ENCODE measurements at places on chromosomes 7 and 10.

DNA sequence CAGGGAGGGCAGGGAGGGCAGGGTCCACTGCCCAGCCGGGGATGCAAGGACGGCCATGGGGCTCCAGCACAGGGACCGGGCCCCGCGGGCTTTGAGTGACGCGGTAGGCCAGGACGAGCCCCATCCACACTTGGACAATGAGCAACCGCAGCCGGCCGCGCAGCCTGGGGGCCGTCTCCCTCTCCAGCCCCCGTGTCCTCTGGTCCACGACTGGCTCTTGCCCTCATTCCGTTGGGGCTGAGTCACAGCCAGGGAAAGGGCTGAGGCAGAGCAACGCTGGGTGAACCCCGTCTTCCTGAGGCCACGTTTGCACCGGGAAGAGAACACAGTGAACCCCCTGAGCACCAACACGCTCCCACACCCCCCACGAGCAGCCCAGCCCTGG, 23.7 kb downstream of the SHH start:
- no peak for DNase-seq

DNA sequence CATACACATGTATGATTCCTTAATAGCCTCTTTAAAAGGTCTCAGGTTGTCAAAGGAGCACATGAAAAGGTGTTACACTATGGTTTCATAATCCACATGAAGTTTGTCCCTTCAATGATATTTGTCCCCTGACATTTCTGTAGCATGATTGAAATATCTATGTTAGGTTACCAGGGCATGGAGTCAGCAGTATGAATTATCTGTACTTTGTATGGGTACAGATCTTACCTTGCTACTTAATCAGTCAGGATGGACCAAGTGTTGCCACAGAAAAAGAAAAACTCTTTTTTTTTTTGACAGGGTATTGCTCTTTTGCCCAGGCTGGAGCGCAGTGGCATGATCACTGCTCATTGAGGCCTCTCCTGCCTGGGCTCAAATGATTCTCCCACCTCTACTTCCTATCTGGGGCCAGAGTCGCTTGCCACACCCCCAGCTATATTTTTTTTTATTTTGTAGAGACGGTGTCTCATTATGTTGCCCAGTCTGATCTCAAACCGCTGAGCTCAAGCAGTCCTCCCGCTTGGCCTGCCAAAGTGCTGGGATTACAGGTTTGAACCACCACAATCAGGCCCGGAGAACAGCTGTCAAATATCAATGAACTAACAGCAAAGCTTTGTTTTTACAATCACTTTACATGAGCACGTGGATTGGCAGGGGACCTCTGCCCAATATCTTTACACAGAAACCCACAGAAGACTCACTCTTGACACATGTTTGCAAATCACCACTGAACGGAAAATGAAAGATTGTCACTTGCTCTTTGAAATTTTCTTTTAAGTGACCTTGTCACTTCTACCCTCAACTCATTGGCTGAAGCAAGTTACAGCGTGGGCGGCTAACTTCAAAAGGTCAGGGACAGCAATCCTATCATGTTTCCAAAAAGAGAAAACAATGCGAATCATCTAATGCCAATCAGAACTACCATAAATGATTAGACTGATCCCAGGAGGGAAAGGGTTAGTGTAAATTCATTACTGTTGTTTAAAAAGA, 140.2 kb downstream of the PRKG1 start:
- no peak for DNase-seq

- DNase-seq = no peak
These were observed 25.1 kb upstream of the SVOPL start for GRCh38 chr7:138726288-138726687.

GRCh38 chr7:135956393-135956792, 20.8 kb downstream of the MTPN start:
- DNase-seq = no peak

- no peak for DNase-seq
These were observed 12.5 kb downstream of the HABP2 start for GRCh38 chr10:113565364-113565763.

DNA sequence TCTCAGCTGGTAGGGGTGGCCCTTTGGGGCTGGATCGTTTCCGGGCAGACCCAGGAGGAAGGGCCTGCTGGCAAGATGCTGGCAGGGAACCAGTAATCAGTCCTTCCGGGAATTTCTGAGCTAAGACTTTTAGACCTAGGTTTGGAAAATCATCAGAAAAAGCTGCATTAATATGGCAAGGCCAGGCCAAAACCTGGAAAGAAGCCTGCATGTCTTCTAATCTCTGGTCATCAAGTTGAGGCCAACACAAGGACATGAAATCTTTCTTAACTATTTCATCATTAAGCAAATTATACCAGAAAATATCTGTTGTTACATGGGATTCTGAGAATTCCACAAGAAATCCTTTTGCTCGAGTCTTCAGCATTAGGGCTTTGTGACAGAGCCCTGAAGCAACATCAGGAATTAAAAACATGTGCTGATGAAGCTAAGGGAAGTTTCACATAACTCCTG, 19.9 kb downstream of the CPA1 start:
- DNase-seq = no peak

DNA sequence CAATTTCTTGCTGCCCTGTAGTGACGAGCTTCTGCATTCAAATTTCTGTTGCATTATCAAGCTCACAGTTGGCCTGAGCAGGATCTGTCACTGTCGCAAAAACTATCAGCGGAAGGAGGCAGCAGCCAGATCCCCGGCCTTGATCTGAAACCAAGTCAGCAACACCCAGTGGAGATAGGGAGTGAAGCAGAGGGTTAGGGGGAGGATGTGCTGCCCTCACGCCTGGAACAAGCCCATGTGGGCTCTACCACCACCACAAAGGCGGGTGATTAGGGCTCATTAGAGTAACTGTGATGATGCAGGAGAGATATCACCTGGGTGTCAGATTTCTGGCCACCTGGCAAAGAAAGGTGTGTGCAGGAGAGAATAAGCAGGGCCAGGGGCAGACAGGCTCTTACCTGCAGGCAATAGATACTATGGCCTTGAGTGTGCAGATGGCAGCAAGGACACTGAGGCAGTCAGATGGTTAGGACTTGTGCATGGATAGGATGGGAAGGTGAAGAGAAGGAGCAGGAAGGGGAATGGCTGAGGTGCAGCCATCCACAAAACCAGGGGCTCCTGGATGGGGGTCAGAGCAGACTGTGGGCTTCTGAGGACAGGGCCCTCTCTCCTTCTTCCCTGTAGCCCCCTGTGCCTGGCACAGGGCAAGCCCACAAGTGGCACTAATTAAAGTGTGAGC, 417.3 kb downstream of the RPS24 start:
- peak; percentile 56 for DNase-seq

DNA sequence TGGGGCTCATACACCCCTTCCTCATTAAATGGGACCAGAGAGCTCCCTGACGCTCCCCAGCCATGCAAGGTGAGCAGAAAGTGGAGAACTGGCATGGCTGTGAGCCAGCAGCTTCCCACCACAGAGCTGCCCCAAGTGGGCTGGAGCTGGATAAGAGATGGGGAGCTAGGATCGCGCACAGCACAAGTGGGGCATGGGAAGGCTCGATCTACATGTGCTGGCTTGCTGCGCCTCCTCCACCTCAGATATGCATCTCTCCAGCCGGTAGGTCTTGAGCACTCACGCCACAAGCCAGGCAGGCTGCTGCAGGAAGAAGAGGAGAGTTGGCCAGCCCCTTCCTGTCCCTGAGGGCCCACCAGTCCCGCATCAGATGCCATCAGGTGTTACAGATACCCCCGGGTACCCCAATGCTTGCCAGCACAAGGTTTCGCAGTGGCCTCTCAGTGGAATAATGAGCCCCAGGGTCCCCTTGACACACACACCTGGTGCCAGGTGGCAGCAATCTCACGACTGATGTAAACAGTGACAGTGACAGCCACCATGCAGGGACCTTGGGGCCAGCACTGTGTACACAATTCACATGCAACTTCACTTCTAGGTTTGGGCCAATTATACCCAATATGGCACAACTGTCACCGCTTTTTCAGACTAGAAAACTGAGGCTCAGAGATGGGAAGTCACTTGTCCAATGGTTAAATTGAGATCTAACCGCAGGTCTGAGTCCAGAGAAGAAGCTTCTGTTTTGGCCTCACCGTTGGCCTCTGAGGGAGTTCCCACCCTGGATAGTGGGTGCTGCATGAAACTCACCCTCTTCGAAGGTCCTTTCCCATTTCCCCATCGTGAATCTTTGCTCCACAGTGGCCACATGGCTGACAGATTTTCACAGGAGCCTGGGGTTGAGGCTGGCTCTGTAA, 79.3 kb downstream of the OAT start:
- no peak for DNase-seq

DNA sequence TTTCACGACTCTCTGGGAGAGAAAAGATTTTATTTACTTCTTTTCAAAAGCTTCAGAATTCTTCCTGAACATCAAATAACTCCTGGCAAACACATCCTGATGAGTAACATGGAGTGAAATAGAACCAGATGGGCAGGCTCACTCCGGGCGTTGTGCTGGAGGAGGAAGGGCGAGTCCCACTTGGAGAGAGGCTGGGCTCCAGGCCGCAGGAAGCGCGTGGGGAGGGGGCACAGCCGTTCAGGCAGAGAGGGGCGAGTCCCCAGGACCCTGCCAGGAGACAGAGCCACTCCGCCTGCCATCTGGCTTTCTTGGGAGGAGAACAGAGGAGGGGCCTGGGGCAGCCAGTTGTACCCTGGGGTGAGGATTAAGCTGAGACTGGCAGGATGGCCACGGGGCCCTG, 265.9 kb upstream of the ZMIZ1 start:
- DNase-seq = peak; percentile 55

DNA sequence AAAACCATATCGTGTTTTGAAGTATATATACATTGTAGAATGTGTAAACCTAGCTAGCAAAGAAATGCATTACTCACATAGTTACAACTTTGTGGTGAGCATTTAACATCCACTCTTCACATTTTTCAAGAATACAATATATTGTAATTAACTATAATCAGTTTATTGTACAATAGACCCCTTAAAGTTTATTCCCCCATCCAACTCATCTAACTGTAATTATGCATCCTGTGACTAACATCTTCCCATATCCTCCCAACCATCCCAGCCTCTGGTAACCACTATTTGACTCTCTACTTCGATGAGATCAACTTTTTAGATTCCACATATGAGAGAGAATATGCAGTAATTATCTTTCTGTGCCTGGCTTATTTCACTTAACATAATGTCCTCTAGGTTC, 526.4 kb downstream of the KIF20B start:
- no peak for DNase-seq

DNA sequence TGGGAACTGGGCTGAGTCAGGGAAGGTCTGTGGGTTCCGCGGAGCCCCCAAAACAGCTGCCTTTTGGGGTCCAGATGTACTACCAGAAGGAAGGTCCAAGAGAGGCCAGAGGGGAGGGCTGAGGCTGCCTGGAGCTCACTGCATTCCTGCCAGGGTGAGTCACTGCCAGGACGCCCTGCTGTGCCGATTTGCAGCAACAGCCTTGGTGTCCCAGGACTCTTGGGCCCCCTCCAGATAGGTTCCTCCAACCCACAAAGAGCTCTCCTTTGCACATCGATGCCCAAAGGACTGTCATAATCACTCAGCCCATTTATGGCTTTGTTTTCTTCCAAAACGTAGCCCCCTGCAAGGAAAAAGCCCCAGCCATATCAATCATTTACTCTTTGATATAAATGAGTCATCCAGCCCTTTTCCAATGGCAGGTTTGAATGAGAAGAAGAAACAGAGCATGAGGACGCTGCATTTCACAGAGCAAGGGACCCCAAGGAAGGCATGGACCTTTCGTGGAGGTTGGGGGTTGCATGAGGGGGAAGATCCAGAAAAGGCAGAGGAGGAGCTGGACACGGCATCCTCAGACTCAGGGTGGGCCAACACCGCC, 32.2 kb upstream of the COL13A1 start:
- no peak for DNase-seq

DNA sequence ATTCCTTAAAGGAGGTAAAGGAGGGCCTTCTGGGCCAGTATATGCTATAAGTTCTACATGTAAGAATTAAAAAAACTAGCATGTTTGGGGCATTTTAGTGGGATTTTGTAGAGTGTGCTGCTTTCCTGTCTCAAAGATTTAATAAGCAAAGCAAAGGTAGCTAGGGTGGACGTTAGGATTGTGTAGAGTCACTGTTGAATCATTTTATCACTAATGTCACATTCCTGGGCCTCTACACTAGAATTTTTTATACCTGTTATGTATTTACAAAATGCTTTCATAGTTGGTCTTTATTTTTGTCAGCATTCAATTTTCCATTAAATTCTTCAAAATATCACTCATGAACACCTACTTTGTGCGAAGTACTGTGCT, 139.4 kb upstream of the PHYHIPL start:
- DNase-seq = no peak

- no peak for DNase-seq
These were observed 75.4 kb downstream of the PROSER2 start for GRCh38 chr10:11898372-11899066.

GRCh38 chr10:125276133-125276532, 115.8 kb upstream of the CTBP2 start:
- DNase-seq = no peak
